Astrocyte (in vitro differentiated cells and primary cell): ENCODE measurements at places on chromosomes 12 and 14. TPM values are rescaled to one million over a fixed set of nuclear protein-coding genes. Genes with fewer than 3 reads are reported as not detected.

Gene SMCO2
- 0.32 and 0.46 TPM in 2 replicates for total RNA-seq

Gene KRT83
- not detected in 2 replicates for total RNA-seq

DNA sequence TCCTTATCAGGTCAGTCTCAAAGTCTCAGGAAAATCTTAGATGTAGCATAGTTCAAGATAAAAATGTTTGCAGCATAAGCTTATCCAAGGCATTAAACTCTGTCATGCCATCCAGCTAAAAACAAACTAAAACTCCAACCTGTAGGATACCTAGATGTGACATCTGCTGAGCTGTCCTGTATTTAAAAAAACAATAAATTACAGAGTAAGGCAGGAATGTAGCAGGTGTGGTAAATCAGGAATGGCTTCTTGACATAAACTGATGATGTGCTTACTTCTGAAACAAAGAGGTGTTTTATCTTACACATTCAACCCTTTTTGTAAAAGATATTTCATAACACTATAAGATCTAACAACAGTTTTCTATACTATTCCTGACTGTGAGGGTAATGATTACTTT lies 30.6 kb upstream of the DLGAP5 start:
- DNase-seq, result no peak
- no peak overlapping the region for H3K4me3 ChIP-seq
- no peaks in the 10 kb centered on the region for H3K4me1 ChIP-seq
- H3K27me3 ChIP-seq, result no peaks in the 10 kb centered on the region
- H3K27ac ChIP-seq, result no peak overlapping the region
- H3K36me3 ChIP-seq, result no peaks in the 10 kb centered on the region

- H3K27me3 ChIP-seq, result no peaks in the 10 kb centered on the region
- H3K36me3 ChIP-seq, result peaks cover 29% of the 10 kb centered on the region
- H3K27ac ChIP-seq, result no peak overlapping the region
- H3K4me3 ChIP-seq, result no peak overlapping the region
Observed at GRCh38 chr12:51247523-51248206, 9.0 kb downstream of the DAZAP2 start.
